ENCODE measurements at places on chromosomes 6 and 20.
A peak's percentile ranks its signal among the peaks of the same experiment; 100 is the strongest.

DNA sequence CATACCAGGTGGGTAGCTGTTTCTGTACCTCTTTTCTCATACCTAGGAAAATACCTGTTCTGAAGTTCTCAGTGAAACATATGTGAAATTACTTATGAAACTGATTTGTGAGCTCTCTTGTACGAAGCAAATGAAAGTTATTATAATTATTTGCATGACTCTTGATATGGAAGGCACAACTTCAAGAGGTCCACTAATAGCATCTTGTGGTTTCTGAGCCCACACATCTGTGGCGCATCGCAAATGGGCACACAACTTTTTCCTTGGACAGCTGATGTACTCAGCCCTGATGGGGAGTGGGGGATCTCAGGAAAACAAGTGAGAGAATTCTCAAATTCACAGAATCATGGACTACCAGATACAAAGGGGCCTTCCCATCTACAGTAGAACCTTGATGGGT, 432.3 kb downstream of the CD83 start:
- DNase-seq = no peak

- DNase-seq = no peak
Observed at GRCh38 chr6:1035401-1035800, 276.5 kb upstream of the FOXQ1 start.

GRCh38 chr6:52815167-52816092, 11.8 kb upstream of the GSTA1 start:
- DNase-seq = peak; percentile 11

- DNase-seq = no peak
Observed at GRCh38 chr6:75326557-75327258, 42.1 kb upstream of the TMEM30A start.

- no peak for DNase-seq
Observed at GRCh38 chr20:51004781-51005180, 18.1 kb downstream of the KCNG1 start.

DNA sequence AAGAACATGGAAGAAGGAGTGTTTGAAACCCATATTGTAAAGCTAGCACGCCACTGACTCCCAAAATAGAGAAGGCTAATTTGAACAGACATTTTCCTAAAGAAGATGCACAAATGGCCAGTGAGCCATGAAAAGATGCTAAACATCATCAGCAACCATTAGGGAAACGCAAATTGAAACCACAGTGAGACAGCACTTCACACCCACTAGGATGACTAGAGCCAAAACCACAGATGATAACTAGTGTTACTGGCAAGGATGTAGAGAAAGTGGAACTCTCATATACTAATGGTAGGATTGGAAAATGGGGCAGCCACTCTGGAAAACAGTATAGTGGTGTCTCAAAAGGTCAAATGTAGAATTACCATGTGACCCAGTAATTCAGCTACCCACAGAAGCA, 58.2 kb downstream of the BMP7 start:
- no peak for DNase-seq

DNA sequence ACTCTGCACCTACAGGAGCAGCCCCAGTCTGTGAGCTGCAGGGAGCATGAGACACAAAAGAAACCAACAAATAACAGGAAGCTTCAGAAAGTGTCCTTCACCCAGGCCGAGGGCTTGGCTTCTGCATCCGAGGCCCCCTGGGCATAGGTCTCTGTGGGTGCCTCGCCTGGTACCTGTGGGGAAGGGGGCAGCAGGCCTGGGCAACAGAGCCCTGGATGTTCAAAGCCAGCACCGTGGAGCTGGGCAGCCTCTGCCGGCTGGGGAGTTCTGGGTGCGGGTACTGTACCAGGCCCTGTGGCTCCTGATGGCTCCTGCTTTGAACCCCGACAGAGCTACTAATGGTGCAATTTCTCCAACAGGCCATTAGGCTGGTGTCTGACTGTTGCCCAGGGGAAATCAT, 55.7 kb downstream of the TMEM242 start:
- no peak for DNase-seq

DNA sequence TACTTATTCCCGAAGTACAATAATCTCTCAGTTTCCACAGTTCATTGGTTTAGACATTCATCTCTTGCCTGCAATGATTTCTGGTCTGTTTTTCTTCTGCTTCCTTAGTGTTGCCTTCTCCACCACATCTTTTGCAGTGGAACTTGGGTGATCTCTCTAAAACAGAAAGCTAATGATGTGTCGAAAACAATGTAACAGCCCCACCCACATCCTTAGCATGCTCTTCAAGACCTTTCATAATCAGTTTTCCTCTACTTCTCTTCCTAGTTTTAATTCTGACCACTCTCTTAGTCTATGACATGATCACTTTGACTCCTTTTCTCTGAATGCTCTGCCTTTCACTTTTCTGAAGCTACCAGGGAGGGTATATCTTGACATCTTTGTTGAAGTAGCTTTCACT, 1007.9 kb upstream of the CITED2 start:
- DNase-seq = no peak

- DNase-seq = no peak
Observed at GRCh38 chr6:98467902-98468301, 366.5 kb upstream of the POU3F2 start.

- DNase-seq = no peak
Observed at GRCh38 chr6:108621117-108621516, 60.4 kb downstream of the FOXO3 start.

- DNase-seq = no peak
Observed at GRCh38 chr20:9114709-9115108, 45.8 kb downstream of the PLCB4 start.

DNA sequence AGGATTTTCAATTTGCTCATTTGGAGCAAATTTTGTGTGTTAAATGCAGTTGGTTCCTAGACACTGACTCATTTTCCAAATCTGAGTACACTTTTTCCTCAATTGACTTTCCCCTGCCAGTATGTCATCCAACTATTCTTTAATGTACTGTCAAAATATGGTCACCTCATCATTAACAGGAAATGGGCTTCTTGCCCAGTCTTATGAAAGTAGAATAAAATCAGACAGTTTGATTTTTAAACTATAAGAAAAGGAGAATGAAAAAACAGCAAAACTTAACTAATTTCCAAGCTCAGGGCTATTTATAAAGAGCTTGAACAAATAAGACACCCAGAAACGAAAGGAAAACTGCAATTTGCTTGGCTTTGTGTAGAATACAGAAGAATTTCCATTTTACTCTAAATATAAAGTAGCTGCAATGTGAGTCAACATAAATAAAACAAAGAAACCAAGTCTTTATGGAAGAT, 43.7 kb upstream of the RAB23 start:
- no peak for DNase-seq

GRCh38 chr6:43748765-43749164, 21.2 kb upstream of the VEGFA start:
- DNase-seq = no peak

DNA sequence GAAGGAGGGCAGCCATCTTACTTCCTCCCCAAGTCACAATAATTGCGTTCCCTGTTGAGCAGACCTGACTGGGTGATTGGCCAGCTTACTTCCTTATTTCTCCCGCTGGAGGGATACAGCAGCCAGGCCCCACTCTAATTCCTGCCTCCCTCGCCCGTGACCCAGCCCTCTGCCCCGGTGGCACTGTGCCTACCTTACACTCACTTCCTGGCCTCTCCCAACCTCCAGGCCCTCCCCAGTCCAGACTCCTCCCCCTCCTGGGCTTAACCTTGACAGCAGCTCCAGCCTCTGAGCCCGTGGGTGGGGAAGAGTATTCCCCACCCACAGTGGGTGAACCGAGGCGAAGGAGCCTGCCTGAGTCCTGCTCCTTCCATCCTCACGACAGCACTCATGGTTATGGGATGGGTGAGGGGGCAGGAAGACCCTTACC, 3.0 kb downstream of the BAK1 start:
- DNase-seq = peak; percentile 32

GRCh38 chr20:7989379-7989778, 30.2 kb downstream of the TMX4 start:
- no peak for DNase-seq

DNA sequence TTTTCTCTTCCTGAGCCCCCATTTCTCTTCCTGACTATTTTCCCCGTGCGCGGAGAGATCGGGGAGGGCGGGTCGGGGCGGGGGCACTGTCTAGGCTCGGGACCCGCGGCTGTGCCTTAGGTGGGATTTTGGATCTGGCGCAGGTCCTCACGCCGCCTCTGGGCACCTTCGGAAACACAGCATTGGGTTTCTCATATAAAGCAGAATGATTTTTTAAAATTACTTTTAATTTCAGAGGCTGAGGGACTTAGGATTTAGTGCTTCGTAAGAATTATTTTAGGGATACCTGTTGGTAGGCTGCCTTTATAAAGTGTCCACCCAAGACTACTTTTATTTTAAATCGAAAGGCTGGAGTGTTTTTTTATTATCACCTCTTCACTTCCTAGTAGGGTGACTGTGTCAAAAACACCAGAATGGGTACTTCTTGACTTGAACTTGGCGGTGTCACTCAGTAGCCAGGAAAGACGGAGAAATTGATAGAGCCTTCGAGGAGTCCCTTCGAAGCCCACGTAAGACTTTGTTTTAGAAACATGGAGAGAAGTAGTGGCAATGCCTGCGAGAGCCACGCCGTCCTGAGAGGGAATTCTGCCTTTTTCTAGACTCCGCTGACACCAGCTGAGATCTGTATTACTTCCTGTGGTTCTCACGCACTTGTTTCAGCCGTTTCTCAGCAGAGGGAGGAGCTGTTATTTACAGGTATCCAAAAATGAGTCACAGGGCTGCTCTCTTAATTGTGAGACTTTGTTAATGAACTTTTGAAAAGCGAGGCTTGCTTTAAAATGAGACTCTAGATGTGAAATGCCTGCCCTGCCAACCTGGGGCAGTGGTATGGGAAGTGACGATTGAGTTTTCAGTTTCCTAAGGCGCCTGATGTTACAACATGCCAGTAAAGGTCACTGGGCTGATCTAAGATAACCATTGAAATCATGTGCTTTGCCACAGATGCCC, 667 bp downstream of the STX11 start:
- peak; percentile 62 for DNase-seq

- no peak for DNase-seq
Observed at GRCh38 chr6:130000526-130001421, 17.6 kb upstream of the L3MBTL3 start.

- DNase-seq = no peak
Observed at GRCh38 chr6:22372922-22373321, 76.1 kb upstream of the PRL start.

DNA sequence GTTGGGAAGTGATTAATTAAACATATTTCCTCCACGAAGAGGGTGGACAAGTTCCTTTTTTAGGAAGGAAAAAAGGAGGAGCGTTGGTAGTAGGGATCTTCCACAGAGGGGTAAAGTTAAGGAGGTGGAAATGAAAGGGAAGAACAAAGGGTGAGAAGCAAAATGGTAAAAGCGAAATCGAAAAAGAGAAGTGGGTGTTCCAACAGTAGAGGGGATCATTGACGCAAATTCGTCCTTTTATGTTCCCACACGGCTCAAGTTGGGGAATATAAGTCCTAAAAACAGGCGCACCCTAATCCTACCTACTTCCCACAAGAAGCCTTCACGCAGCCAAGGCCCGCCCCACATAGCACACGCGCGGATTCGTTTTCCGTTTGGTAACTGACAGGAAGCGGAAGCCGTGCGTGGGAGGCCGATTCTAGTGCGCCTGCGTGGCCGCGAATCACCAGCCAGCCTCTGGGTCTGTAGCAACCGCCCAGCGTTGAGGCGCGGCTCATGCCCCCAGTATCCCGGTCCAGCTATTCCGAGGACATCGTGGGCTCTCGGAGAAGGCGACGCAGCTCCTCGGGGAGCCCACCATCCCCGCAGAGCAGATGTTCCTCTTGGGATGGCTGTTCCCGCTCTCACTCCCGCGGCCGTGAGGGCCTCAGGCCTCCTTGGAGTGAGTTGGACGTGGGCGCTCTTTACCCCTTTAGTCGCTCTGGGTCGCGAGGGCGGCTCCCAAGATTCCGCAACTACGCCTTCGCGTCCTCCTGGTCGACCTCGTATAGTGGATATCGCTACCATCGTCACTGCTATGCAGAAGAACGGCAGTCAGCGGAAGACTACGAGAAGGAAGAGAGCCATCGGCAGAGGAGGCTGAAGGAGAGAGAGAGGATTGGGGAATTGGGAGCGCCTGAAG, at the start of gene NKAPL:
NKAPL (plus strand) TSS at position 421 of the 901 bp plus-strand sequence; CDS start at position 496, 75 bp downstream.
- peak; percentile 42 for DNase-seq

GRCh38 chr6:93105017-93105416, 314.3 kb downstream of the EPHA7 start:
- DNase-seq = no peak

DNA sequence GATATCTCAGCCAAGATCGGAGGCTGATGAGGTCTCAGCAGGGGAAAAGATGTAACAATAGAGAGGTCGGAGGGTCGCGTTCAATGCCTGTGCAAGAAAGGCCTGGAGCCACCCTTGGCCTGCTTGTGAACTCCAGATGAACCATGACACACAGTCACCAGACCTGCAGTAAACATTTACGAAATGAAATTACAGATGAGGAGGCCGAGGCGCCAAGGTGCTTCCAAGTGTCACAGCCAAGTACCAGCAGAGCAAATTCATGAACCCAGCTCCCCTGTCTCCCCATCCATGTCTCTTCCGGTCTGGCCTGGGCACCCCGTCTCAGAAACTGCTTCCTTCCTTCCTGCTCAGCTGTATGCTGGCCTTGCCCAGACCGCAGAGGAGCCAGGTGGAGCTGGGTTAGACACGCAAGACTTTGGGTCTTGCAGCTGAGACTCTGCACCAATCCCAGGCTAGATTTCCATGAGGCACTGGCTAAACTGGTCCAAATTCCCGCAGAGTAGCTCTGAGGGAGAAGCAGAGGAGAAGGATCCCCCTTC, 48.1 kb downstream of the CHMP4B start:
- DNase-seq = no peak

- DNase-seq = no peak
Observed at GRCh38 chr6:5506597-5506996, 245.3 kb downstream of the FARS2 start.

DNA sequence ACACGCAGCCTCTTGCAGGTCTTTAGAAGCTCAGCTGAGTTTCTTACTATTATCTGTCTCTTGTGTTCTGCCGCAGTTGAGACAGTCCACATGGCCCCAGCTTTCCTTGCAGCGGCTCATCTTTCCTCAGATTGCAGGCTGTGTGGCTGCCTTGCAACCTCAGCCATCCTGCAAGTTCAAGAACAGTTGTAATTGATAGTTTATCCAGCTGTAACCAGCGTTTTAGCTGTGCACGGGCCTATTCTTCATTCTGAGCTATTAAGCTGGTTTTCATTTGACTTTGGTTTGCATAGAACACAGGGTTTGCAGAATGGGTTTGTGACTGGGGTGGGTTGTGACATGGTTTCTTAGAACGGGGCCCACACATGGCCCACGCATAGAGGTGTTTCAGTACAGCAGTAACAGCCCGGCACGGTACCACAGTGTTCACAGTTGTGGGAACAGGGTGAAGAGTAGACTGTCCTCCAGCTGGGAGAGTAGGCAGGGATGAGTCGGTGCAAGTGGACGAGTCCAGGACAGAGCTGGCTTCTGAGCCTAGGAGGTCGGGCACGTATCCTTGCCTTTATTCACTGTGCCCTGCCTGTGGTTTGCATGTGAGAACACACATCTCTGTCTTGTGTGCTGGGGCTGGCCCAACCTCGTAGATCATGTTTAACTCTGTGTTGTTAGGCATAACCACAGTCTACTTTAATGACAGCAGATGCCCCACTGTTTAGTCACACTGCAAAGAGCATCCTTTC, 89.2 kb downstream of the RPP40 start:
- no peak for DNase-seq

- no peak for DNase-seq
Observed at GRCh38 chr20:40887105-40887504, 141.5 kb upstream of the TOP1 start.

All from stimulated activated naive CD4-positive, alpha-beta T cell treated with Interleukin-2 at 50 U/mL for 16 hours (primary cell).